ENCODE measurements at places on chromosomes 12 and 14.

DNA sequence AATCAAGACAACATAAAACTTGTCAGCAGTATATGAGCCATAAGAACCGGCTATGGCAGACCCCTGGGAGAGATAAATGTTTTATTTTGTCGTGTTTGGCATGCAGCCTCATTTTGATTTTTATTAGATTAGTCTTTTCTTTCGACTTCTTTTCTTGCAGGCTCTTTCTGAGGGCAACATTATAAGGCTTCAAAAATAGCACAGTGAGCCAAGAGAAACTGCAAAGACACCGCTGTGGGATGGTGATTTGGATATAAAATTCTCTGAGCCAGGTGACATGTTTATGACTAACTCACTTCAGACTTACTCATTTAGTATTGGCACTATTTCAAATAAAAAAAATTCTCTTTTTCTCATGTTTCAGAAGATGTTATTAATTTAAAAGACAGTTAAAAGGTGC, 96.8 kb upstream of the PKP2 start:
- no peak for DNase-seq

GRCh38 chr14:67365476-67365875, 5.3 kb downstream of the EIF2S1 start:
- DNase-seq: no peak

DNA sequence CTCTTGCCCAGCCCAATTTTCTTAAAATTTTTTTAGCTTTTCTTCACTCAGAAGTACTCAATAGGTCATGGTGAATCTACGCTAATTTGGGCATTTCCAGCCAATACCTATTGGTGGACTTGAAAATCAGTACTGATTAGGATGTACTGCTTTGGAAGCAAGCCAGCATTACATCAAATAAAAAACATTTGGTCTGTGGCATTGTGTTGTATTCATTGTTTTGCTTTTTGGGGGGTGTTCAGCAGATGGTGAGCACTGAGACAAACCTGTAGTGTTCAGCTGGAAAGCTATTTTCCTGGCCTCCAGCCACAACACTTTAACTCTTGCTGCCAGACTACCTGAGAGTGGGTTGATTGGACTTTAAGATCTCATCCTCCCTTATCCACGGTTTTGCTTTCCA, 4.0 kb downstream of the MAPKAPK5 start:
- DNase-seq: no peak

GRCh38 chr12:131507094-131507493, 203.8 kb upstream of the SFSWAP start:
- DNase-seq: no peak

GRCh38 chr14:69798339-69798735, 1.3 kb upstream of the SLC10A1 start:
- no peak for DNase-seq

GRCh38 chr12:41286426-41286825, 98.3 kb downstream of the PDZRN4 start:
- DNase-seq: no peak

All from left lobe of liver (tissue), 2 donors.